ENCODE measurements at places on chromosomes 11 and 22.

DNA sequence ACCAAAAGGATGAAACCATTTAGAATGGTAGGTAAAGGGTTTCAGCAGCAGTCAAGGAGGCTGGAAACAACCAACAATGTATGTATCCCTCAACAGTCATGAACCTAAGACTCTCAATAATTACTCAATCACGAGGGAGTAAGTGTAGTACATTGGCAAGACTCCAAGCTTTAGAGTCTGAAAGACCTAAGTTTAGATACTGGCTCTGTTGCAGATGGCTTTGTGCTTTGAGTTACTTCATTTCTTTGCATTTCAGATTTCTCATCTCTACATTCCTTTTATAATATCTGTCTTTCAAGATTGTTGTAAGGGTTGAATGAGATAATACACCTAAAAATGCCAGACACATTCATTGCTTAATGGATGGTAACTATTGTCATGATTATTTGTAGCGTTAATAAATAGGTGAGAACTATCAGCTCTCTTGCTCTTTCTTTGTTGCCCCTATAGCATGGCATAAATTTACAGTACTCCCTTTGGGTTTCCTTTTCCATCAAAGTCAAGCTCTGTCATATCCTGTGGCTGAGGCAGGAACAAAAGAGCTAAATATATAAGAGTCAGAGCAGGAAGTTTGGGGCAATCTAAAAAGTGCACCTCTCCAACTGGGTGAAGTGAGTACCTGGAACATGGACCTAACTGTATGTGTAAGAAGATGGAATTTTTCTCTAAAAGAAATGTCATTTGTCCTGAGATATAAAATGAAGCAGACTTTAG lies 228.2 kb upstream of the ZC3H12C start:
- no peak for DNase-seq

DNA sequence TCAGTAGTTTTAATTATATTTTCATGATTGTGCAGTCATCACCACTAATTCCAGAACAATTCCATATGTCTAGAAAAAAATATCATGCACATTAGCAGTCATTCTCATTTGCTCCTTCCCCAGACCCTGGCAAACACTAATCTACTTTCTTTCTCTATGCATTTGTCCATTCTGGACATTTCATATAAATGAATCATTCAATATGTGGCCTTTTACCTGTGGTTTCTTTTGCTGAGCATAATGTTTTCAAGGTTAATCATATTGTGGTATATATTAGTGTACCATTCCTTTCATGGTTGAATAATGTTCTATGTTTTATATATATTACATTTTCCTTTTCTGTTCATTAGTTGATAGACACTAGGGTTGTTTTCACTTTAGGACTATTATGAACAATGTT lies 811.1 kb upstream of the RAG2 start:
- DNase-seq: no peak

DNA sequence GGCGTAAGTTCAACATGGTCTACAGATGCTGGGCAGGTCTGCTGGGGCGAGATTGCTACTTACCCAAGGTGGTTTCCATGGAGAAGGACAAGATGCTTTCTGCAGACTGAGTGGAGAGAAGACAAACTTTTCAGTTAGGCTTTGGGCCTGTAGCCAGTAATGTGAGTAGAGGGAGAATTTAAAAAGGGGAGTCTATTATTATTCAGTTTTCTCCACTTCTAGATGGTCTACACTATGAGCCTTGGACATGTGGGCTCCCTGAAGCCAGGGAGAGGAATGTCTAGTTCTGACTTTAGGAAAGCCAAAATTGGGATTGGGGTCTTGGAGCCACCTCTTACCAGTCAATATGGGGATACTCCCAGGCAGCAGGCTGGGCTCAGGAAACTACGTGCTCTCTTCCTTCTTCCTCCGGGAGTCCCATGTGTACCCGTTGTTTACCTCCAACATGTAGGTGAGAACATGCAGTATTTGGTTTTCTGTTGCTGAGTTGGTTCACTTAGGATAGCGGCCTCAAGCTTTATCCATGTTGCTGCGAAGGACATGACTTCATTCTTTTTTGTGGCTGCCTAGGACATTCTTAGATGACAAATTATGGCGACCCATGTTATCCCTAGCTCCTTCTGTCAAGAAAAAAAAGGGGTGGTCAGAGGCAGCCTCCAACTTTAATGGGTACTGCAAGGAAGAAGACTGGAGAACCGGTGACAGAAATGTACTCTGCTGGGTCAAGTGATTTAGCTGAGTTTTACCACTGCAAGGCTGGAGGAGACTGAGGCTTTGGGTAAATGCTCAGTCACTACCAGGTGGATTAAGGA lies 14.7 kb upstream of the ZNF280A start:
- no peak for DNase-seq

DNA sequence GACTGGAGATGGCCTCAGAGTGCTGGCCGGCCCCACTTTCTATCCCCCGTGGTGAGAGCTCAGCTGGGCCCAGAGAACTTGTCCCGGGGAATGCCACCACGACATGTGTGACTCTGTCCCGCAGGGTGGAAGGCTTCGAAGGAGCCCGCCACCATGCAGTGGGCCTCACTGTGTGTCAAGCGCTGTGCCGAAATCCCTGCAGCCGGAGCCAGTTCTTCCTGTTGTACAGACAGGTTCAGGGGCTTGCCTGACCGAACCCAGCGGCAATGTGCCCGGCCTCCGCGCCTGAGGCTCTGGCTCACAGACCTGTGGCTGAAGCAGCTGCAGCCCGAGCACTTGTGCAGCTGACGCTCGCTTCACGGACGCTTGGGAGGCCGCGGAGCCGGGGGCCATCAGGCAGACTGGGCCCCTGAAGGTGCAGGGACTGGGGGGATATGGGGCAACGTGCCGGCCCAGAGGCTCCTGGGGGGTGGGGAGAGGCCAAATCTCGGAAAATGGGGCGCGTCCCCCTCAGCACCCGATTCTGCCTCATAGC lies 650 bp downstream of the PPM1F start:
- no peak for DNase-seq

- no peak for DNase-seq
Measured at GRCh38 chr11:19978668-19979518, 181.4 kb downstream of the DBX1 start.

GRCh38 chr11:47889714-47890441 lies 41.7 kb upstream of the NUP160 start:
- no peak for DNase-seq

DNA sequence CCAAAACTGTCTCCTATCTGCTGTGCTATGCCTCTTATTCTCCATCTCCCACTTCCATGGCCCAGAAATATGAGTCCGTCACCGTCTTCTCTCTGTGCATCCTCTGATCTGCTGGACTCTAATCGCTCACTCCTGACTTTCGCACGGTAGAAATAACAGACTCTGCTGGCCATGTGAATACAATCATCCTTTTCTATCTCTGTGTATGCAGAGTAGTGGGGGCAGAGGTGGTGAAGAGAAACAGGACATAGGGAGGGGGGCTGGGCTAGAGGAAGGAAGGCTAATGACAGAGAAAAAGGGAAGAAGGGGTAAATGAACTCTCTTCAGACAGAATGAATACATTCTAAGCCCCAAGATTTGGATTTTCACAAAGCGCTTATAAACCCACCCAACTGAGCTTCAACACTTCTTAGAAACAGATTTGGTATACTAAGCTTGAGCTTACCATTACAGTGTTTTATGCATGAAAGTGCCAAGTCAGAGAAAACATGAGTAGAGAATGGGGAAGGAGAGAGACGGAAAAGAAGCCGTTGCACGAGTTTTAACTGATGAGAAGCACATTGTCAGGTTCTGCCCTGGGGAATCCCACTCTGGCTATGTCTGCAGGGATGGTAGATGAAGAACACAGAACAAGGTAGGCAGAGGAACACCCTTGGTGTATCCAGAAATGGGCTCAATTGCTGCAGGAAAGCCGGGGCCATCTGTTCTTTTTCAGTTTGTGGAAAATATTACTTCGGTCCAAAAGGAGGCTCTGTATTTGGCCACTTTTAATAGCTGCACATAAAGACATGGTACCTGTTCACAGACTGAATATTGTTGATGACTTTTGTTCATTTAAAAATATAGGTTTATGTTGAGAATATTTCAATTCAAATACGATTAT lies 324.7 kb downstream of the ETS1 start:
- no peak for DNase-seq

DNA sequence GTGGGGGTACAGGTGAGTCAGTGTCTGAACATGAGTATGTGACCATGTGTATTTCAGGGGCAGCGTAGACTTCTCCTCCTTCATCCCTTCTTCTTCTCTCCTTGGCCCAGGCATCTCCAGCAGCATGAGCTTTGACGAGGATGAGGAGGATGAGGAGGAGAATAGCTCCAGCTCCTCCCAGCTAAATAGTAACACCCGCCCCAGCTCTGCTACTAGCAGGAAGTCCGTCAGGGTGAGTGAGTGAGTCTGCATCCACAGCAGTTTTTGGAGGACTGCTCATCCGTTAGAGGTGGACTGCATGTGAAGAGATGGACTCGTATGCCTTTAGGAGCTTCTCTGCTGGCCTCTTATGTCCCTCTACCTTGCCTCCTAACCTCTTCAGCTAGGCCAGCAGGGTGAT lies 15.6 kb downstream of the TUB start:
- no peak for DNase-seq

GRCh38 chr11:16607675-16608644 lies 130.5 kb upstream of the C11orf58 start:
- peak; percentile 30 for DNase-seq

- DNase-seq: no peak
Measured at GRCh38 chr11:87840786-87841185, 334.5 kb downstream of the RAB38 start.

GRCh38 chr11:65822776-65823528 lies 10.8 kb upstream of the SNX32 start:
- no peak for DNase-seq

- DNase-seq: no peak
Measured at GRCh38 chr22:29254286-29254660, 13.5 kb downstream of the RHBDD3 start.

- DNase-seq: no peak
Measured at GRCh38 chr11:27912916-27913315, 195.0 kb downstream of the KIF18A start.

- no peak for DNase-seq
Measured at GRCh38 chr11:10797001-10797400, 11.7 kb downstream of the EIF4G2 start.

GRCh38 chr11:76624500-76625379 lies 45.8 kb downstream of the LRRC32 start:
- no peak for DNase-seq

GRCh38 chr11:72378704-72379383 lies 55.5 kb downstream of the CLPB start:
- DNase-seq: no peak

DNA sequence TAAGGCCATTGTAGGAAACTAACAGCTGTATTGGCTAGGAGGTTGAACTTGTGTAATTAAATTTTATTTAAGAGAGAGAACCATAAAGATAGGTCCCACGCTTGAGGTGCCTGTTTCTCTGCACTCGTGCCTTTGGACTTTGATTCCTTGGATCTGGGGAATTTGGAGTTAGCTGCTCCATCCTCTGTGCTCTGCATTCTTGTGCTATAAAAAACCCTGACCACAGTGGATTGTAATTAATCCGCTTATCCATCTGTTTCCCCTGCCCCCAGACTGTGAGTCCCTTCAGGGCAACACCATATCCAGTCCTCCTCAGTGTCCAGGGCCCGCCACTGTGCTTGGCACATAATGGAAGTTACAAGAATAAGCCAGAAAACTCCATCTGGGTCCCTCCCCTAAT lies 169.8 kb downstream of the SPON1 start:
- DNase-seq: no peak

DNA sequence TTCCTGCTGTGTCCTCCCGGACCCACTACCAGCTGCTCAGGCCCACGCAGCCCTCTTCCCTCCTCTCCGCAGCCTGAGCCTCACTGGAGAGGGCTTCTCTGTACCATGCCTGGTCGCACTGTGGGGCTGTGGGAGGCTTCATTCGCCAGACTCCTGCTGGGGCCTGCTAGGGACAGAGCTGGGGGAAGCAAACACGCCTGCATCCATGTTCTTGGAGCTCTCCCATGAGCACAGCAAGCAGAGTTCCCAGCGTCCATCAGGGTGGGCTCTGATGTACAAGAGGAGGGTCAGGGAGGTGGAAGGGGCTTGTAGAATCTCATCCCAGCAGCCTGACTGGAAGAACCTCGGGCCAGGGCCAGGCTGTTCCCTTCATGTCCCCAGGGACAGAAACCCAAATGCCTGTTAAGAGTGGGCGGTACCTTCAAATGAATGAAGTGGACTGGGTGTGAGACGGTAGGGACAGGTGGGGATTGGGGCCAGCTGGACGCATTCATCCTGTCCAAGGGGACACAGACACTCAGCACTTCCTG lies 59.9 kb downstream of the MPPED1 start:
- DNase-seq: no peak

All from omental fat pad (tissue), 4 donors.